Body of pancreas (tissue), 4 donors: ENCODE measurements at places on chromosomes 12 and 14. TPM values are rescaled to one million over a fixed set of nuclear protein-coding genes. Genes with fewer than 3 reads are reported as not detected.

KRT82 gene
- not detected for total RNA-seq

- no peak for DNase-seq
Observed at GRCh38 chr12:112741106-112741505, 50.4 kb upstream of the RPH3A start.

SLC39A2 gene
- total RNA-seq = not detected

- DNase-seq = no peak
Observed at GRCh38 chr12:112796067-112796466, 4.5 kb downstream of the RPH3A start.

DNA sequence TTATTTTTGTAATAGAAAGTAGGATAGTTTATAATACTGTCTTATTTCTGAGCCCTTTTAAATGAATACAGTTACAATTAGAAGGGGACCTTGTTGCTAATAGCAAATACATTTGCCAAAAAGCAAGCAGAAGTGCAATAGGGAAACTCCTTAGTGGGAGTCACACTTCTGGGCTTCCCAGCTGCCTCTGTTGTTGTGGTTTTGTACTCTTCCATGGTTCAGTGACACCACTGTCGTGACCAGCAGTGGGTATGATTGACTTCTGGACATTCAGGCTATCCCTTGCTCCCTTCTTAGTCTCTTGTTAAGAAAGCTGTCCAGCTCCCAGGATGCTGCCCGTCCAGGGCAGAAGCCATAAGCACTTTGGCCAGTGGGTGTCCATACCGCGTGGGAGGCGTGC, 22.6 kb downstream of the TCTN1 start:
- no peak for DNase-seq

- no peak for DNase-seq
Observed at GRCh38 chr12:3036901-3037600, 40.1 kb upstream of the TSPAN9 start.

- no peak for DNase-seq
Observed at GRCh38 chr12:105457026-105457425, 126.5 kb downstream of the C12orf75 start.

- no peak for DNase-seq
Observed at GRCh38 chr12:75854681-75855309, 176.8 kb downstream of the PHLDA1 start.

GPX2 gene
- total RNA-seq = 14.3 TPM

CCDC198 gene
- 97.8 TPM for total RNA-seq

CARMIL3 gene
- 0.78 TPM for total RNA-seq

GRCh38 chr12:12521888-12522287, 40.8 kb downstream of the DUSP16 start:
- no peak for DNase-seq

DNA sequence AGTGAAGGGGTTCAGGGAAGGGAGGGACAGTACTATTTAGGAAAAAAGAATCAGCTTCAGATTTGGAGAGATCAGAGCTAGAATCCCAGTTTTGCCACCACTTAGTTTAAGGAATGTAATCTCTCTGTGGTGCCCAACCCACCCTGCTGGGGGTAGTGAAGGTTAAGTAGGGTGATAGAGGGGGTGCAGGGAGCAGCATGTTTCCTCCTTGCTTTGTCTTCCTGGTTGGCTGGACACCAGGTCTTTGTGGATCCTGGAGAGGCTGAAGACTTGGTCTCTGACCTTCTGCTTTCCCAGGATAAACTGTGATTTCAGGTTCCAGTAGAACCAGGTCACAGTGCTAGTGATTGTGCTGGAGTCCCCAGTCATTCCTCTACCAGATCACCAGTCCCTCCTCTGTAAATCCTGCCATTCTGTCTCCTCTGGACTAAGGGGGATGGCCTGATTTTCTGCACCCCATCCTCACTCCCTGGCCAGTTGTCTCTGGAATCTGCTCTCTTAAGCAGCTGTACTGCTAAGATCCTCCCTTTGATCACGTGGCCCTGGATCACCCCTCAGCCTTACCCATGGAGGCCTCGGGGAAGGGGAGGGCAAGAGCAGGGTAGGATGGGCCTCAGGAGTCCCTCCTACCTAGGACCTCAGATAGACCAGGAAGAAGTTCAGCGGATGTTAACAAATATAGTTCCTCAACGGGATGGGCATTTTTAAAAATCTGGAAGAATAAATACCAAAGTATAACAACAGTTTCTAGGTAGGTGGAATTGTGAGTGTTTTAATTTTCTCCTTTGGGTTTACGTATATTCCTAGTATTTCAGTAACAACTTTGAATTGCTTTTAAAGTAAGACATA, 3.1 kb downstream of the MAP3K12 start:
- no peak for DNase-seq

DNA sequence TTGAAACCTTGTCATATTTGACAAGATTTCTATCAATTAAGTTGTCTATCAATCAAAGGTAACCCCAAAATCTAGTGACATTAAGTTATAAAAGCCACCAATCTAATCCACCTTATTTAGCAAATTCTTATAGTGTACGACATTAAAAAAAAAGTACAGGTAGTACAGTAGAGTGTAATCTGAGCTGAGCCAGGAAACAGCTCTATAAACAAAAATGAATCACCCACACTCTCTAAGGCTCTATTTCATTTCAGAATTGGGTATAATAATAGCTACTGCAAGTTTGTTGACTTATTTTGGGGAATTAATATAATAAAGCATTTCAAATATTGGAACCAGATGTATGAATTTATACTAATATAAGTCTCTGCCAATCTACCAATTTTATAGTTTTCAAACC, 342.4 kb upstream of the FLRT2 start:
- DNase-seq = no peak

KRT3 gene
- total RNA-seq = not detected

KRT2 gene
- not detected for total RNA-seq

GRCh38 chr14:24074625-24075484, 3.5 kb downstream of the CPNE6 start:
- DNase-seq = peak; percentile 50

DNA sequence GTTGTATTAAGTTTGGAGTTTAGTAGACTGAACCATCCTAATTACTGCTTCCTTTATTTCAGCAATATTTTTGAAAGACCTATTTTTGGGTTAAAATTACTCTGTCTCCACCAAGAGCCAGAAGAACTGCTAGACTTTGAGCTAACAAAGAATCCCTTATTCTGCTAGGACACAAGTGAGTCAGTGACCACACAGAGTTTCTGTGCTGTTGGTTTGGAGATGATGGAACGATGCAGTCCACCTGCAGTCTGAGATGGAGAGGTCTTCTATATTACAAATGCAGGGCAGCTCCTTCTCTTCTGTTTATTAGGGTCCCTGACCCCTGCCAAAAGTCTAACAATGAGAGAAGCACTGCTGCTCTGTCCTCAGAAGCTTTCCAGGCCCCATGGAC, 6.7 kb upstream of the STXBP6 start:
- DNase-seq = no peak

DNA sequence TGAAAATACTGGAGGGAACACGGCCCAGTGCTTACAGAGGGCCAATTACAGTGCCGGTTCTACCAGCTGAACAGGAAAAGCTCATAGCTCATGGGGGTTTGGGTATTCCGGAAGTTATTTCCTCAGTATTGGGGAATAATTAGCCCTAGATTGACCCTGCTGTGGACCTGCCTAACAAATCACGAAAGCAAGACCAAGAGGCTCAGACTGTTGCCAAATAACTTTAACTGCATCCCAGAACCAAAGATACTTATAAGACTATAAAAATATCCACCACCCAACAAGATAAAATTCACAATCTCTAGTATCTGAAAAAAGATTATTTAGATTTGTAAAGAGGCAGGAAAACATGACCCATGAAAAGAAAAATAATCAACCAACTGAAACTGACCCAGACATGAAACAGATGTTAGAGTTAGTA, 8.0 kb upstream of the OR5AU1 start:
- DNase-seq = no peak

TMTC2 gene
- 10.4 TPM for total RNA-seq

DNA sequence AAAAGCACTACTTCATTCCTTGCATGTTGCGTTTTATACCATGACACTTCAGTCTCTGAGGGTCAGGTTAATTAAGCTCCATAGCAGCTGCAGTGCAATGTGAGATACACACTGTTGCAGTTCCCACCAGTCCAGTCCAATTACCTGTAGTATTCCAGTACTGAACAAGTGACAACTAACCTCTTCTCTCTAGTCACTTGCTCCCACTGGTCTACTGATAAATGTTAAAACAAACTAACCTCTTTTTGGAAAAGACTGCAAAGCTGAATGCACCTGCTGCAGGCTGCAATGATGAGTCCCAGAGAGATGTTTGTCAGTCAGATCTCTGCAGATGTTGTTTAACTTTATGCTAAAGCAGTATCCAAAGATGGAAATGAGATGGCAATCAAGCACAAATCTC, 7.9 kb downstream of the NOVA1 start:
- no peak for DNase-seq

DNA sequence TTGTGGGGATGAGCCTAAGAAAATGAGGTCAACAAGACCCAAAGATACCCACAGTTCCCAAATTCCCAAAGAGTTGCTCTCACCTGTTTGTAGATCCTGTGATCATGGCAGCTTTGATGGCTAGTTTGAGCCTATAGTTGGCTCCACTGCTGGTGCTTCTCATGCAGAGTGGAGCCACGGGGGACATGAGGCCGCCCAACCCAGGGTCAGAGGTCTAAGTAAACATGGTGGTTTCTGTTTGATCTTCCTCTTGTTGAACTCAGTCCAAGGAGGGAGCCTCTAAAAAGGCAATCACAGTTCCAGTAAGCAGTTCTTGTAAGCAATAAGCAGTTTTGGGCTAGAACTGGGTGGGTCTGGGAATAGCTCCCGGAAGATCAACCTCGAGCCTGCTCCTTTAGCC, 125.6 kb upstream of the DHRS4 start:
- DNase-seq = no peak

SERPINA12 gene
- not detected for total RNA-seq

CTSG gene
- not detected for total RNA-seq

DNA sequence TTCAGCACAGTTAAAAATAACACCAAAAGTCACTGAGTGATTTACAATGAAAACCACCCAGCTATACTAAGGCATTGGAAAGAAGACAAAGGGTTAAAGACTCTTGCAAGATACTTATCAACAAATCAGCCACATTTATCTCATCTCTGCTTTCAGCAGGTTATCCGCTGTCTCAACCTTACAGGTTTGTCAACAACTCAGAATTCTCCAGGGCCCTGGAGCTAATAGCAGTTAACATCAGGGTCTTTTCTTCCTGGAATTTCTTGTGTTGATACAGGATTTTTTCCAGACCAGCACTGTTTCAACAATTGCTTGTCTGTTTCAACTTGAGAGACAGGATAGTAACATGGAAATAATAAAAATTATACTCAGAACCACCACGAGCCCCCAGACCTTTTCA, 3.5 kb downstream of the PKP2 start:
- no peak for DNase-seq

GRCh38 chr12:52144512-52145227, 47.1 kb downstream of the KRT80 start:
- no peak for DNase-seq

DNA sequence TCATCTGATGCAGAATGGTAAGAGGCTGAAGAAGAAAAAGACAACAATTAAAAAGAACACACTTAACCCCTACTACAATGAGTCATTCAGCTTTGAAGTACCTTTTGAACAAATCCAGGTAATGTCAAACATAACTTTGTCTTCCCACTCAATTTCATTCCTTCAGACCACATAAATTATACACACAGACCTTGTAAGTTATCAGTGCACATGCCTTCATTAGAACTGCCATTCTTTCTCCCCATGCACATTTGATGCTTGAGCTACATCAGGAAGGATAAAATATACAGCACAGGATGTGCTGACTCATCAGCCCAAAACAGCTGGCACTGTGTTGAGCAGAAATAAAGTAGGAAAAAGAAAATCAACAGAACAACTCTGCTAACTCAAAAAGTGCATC, 246.7 kb downstream of the PAWR start:
- DNase-seq = no peak

DPY19L2 gene
- 5.6 TPM for total RNA-seq

DNA sequence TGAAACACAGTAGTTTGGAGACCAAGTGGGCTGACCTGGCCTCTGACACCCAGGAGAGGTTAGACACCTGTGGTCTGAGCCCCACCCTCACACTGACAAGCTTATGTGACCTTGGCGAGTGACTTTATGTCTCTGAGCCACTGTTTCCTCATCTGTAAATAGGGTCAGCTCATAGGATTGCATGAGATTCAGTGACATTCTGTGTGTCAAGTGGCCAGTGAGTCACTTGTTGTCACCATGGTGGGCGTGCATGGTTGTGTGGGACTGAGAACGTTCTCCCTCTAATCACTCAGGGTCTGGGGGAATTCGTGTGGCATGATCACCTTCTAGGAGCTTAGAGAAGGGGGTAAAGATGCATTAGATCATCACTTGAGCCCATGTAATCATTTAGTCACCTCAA, 146.4 kb downstream of the PHETA1 start:
- no peak for DNase-seq

GRCh38 chr14:74636424-74637177, 24.6 kb upstream of the LTBP2 start:
- DNase-seq = no peak

DNA sequence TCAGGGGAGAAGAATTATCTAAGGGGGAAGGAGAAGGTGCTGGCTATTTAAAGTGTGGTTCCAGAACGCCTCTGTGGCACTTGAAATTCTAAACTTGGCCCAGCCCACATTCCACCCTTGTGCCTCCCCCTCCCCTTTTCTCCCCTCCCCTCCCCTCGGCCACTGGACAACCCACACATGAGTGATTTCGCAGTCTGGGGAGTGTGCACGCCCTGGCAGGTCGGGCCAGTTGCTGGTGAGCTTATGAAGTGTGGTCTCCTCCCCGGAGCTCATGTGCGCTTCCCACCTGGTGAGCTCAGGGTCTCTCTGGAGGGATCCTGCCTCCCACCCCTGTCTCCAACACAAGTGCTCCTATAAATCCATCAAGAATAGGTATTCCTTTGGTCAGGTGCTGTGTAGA, at the start of gene SLC6A13:
SLC6A13 (minus strand) TSS at position 20 of the 400 bp plus-strand sequence. CDS start 2,784 bp downstream, outside the sequence.
- DNase-seq = no peak

DNA sequence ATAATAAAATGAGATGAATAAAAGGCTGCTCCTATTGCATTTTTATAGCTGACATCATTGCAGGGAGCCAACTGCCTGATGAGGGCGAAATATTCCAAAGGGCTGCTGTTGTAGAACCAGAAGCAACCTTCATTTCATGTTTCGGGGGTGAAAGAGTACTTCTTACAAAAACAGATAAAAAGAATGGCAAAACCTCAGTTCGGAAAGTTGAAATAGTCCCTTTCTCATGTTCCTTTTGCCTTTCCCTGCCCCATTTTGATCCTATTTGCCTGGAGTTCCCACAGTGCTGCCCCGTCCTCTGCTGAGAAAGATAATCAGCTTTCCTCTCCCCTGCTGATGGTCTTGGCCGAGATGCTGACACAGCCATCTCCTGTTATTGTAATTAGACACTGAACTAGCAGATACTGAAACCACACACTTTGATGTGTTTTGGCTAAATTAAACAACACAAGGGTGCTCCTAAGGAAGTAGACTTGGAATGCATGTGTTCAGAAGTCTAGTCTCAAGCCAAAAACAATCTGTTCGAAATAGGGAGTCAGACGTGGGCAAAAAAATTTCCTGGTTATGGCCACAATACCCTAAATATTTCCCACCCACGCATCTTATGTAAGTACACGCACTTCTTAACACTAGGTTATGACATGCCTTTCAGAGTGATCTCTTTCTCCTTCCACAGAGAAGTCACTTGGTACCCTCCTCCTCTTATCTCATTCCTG, 117.2 kb downstream of the PPM1H start:
- no peak for DNase-seq

- no peak for DNase-seq
Observed at GRCh38 chr12:121534495-121535148, 46.2 kb downstream of the KDM2B start.

GRCh38 chr12:69686731-69687130, 12.4 kb downstream of the BEST3 start:
- DNase-seq = no peak

- no peak for DNase-seq
Observed at GRCh38 chr12:54418441-54419087, 502 bp downstream of the ITGA5 start.
